NCI-H1048 (cell line): ENCODE measurements at places on chromosomes 2 and 18.

DNA sequence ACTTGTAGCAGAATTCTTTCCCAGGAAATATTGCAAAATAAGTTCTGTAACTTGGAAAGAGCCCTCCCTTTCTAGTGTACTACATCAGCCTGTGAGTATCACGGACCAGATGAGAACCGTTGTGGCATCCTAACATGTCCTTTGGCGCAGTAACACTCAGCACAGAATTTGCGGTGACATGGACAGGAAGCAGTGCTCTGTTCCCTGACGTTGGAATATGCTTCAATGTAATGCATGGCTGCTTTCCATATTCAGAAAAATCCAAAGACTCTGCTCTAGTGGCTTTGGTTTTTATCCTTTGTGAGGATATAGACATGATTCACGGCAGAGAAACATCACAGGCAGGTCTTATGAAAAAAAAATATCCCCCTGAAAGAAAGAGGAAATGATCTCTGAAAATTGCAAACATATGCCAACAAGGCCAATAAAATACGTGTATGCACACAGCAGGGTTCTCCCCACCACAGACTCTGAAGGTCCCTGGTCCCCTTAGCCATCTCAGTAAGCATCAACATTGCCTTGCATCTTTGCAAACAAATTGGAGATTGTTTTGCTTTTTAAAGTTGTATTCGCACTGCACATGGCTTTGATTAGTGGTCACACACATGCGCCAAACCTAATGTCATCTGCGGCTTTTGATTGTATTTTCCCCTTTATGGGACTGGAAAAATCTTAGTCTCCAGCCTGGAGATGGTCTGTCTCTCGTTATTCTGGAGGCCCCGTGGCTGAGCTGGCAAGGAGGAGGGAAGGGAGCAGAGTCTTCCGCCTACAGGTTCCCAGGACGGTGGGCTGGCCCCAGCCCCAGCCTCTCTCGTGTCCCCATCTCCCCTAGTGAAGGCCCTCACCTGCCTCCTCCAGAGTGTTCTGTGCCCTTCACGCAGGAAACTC lies 122.9 kb downstream of the COPS8 start:
- no peak for DNase-seq

DNA sequence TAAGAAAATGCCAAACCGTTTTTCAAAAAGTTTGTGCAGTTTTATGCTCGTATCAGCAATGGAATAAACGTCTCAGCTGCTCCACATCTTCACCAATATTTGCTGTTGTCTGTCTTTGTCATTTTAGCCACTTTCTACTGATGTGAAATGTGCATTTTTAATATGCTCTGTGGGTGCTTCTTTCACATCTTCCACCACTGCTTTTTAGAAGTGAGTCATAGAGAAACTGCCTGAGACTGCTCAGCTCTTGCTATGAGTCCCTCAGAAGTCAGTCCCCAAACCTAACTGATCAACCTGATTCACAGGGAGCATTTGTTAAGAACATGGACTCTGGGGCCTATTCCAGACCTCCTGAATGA lies 41.0 kb upstream of the EPC2 start:
- no peak for DNase-seq

- no peak for DNase-seq
Observed at GRCh38 chr2:107072150-107072940, 186.4 kb upstream of the ST6GAL2 start.

GRCh38 chr2:158518084-158518483 lies 61.3 kb downstream of the PKP4 start:
- DNase-seq = no peak

DNA sequence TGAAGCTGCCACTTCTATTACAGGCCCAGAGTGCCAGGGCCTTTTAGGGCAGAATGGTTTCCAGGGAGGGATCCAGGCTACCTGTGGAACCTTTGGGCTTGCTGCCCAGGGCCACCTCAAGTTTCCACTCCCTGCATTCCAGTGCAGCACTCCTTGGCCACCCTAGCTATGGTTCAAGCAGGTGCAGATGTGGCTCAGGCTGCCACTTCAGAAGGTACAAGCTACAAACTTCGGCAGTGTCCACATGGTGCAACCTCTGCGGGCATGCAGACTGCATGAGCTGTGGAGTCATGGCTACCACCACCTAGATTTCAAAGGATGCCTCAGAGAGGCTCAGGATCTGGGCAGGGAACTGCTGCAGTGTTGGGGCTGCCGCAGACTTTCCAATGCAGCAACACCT lies 248.1 kb upstream of the UBE2E3 start:
- DNase-seq = no peak

- DNase-seq = no peak
Observed at GRCh38 chr18:59024829-59025228, 114.9 kb upstream of the SEC11C start.

DNA sequence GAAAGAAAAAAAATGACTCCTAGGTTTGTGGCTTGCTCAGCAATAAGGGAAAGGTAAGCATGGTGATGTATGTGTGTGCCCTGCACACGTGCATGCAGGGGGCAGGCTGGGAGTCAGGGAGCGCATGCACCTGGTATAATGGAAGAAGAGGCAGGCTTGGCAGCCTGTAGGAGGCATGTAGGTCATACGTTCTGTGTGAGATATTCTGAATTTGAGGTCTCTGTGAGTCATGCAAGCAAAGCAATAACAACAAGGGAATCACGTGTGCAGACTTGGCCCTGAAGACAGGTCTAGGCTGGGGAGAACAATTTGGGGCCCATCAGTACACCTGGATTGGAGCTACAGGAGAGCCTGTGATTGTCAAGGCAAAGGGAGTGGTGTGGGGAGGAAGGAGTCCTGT lies 94.5 kb upstream of the TTC39C start:
- DNase-seq = no peak

DNA sequence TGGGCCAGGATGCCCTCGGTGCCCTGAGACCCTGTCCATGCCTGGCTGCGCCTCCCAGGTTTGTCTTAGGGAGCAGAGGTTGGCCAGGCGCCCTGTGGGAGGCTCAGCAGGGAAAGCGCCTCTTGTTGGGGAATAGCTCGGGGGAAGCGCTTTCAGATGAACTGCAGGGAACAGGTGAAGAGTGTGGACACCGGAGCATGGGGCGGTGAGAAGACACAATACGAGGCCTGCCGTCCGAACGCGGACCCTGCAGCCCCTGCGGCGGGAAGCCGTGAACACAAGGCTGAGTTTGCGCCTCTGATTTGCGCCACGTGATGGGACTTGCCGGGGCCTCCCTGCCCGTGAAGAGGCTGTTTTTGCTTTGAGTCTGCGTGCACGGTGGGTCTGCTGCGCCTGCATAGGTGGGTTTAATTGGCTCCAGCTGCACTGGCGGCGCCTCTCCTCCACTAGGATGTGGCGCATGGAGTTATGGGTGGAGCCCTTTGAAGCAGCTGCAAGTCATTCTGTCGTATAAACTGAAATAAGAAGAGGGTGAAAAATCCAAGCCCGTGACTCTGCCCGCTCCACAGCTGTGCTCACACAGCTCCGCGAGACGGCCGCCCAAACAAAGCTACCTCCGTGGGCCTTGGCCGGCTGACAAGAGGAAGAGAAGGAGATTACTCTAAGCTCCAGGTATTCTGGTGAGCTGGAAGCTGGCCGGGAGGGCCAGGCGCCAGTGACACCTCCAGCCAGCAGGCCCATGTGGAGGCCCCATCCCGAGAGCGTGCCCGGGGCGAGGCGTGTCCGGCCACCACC lies 103.5 kb upstream of the CTDP1 start:
- DNase-seq = no peak

GRCh38 chr2:223093436-223094241 lies 41.6 kb downstream of the KCNE4 start:
- DNase-seq = no peak

DNA sequence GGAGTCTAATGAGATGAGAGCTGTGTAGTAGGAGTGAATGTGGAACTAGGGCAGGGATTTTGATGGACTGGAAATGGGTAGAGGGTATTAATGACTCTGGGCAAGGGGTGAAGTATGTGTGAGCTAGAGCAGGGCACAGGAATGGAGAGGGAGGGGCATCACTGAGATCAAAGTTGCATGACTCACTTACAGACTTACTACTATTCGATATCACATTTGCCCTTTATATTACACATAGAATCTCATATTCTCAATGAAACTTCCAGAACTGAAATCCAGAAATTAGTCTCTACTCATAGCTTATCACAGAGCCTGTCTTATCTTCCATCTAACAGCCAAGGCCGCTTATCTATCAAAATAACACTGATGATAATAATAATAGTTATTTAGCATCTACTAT lies 20.0 kb upstream of the ITGB6 start:
- DNase-seq = no peak

DNA sequence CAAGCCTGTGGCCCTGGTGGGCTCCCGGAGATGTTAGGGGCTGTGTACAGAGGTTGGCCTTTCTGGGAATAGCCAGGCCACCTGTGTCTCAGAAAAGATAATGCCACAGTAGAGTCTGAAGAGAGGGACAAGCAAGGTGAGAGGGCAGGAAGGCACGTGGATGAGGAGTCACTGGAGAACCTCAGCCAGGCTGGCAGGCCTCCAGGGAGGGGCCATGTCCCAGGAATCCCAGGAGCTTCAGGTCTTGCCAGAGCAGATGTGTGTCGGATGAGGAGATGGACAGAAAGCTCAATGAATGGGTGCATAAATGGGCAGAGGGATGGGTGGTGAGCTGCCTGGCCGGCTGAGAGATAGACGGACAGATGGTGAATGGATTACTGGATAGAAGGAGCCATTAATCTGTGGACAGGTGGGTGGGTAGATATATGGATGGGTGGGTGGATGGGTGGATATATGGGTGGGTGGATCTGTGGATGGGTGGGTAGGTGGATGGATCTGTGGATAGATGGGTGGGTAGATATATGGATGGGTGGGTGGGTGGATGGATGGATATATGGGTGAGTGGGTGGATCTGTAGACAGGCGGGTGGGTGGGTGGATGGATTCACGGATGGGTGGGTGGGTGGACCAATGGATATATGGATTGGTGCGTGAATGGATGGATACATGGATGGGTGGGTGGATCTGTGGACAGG lies 7.9 kb upstream of the OTOF start:
- no peak for DNase-seq

- DNase-seq = no peak
Observed at GRCh38 chr2:165056564-165056963, 101.2 kb upstream of the SLC38A11 start.

DNA sequence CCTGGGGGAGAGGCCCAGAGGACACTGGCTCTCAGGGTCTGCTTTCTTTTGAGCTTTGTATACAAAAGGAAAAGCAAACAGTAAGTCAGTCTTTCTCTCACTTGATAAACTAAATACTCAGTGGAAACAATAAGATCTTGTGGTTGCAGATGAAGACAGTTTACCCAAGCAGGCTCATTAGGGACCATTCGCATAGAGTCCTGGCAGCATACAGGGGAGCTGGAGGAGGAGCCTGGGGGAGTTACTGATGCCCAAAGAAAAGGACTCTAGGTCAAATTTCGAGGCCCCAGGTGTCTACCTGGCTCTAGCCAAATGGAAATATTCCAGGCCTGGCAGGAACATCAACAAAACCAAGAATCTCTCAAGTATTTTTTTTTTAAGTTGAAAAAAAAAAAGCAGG lies 225.3 kb downstream of the CNTNAP5 start:
- no peak for DNase-seq

DNA sequence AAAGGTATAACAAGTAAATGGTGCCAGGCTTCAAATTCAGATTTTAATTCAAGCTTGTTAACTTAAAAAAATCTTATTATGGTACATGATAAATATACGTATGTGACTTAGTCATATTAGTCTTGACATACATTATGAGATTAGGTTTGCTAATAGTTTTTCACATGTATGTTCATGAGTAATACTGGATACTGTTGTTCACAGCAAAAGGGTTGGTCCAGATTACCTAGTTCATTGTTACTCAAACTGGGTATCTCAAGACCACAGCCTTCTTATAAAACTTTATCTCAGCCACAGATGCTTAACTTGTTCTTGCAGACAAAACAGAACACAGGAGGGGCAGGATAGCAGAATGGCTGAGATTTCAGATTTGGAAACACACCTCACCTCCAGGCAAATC lies 26.8 kb downstream of the VPS4B start:
- DNase-seq = no peak

DNA sequence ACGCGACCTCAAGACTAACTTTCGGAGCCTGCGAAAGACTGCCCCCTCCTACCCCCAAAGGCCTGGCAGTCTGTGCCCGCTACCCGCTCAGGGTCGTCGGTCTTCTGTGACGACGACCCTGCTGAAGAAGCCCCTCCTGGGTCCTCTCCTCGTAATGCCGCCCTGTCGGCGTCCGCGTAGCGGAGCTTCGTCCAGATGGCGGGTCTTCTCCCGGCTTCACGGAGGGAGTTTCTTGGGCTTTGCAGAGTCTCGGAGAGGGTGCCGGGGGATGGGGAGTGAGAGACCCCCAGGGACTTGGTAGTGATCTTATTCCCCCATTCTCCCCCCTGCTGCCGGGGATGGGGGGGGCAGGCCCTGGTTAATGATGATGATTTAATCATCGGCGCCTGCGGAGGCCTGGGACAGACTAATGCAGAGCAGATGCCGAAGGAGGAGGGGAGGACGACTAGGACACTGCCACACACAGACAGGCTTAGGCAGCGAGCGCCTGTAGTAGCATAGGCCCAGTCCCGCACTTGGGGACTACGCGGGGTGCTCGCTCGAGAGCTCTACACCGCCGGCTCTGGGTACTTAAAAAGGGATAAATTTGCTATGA lies 528 bp upstream of the PCGF1 start:
- DNase-seq = peak; percentile 4

DNA sequence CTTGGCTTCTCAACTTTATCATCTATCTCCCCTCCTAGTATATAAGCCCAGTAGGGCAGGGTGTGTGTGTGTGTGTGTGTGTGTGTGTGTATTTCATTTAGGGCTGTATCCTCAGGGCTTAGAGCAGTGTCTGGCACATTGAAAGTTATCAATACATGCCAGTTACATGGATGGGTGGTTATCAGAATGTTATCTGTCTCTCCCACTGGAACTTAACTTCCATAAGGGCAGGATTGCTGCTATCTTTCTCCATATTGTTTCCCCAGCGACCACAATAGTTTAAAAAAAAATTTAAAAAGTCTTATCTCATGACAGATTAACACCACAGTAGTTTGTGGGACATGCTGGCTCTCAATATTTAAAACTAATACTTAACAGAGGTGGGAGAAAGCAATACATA lies 488.9 kb downstream of the PLCL1 start:
- DNase-seq = no peak

- no peak for DNase-seq
Observed at GRCh38 chr2:238260883-238261282, 21.0 kb upstream of the HES6 start.

- DNase-seq = peak; percentile 8
Observed at GRCh38 chr2:151200844-151201243, 60.8 kb downstream of the RBM43 start.

- DNase-seq = no peak
Observed at GRCh38 chr18:63083020-63083531, 236.5 kb downstream of the BCL2 start.

DNA sequence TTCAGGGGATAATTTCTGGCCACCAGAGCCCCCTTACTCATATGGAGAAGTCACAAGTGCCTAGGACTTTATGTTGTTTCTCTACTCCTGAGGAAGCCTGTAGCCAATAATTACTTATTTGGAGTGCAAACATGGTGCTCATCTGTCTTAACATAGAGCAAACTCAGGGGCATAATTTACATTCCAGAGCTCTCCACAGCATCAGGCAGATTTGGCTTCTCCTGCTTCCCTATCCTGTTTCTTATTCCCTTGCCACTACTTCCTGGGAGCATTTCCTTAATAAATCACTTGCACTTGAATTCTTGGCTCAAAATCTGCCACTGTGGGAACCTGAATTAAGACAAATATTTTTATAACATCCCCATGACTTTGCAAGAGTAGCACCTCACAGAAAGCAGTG lies 960.9 kb downstream of the SOCS6 start:
- no peak for DNase-seq
